ENCODE measurements at places on chromosomes 4 and X. TPM values are rescaled to one million over a fixed set of nuclear protein-coding genes. Genes with fewer than 3 reads are reported as not detected.

Gene TRPC5OS
- not detected for total RNA-seq

Gene UGT2B17
- not detected for total RNA-seq

Gene AVPR2
- under 0.01 TPM for total RNA-seq

Gene TCEAL3
- total RNA-seq = 10.6 TPM

Gene NKX3-2
- under 0.01 TPM for total RNA-seq

Gene PRKG2
- 0.64 TPM for total RNA-seq
